Kidney glomerular epithelial cell (primary cell): ENCODE measurements at places on chromosomes 3 and 15.

DNA sequence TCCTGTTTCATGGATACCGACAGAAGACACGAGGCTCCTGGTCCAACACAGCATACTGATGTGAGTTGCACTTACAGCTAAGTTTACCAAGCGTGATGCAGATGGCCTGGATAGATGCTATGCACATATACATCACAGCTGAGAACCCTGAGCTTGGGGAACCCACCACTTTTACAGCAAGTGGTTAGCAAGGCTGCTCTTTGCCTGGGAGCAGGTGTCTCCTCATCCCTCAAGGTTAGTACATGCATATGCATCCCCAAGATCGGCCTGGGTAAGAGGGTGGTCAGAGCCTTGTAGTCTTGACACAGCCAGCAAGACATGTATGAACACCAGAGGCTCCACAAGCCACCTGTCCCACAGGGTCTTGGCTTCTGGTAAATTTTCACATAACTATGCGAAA, 28.3 kb downstream of the LRRC2 start:
- DNase-seq: no peak

GRCh38 chr3:153173758-153174516, 11.9 kb downstream of the RAP2B start:
- DNase-seq: no peak

DNA sequence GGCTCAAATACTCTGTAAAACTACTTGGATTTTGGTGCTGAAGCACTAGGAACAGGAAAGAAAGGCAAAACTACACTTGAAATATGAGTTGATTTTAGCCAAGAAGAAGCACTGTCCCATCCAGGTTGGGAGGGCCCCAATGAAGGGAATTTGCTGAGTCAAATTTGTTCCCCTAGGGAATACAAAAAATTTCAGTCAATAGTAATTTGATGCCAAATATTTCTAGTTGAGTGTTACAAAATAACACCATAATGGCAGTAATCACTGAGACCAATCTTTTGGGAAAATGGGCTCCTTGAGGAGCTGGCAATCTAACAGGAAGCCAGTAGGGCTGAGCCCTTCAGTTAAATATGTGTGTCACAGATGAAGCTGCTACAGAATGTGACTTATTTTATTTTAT, 896.9 kb downstream of the DIPK2A start:
- DNase-seq: no peak

DNA sequence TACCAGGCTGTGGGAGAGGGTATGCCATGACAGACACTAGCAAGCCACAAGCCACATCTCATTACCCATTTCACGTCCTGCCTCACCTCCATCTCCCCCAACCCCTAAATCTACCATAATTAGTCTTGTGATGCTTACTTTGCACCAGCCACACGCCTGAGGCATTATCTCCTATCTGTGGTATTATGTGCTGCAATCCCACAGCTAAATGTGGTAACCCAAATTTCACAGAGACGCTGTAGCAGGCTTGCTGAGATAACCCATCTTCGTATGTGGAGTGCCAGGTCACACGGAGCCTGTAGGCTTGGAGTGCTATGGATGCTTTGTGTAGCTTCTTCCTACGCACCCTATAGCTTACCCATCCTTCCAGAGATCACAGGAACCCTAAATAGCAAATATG, 256.7 kb upstream of the KCNH8 start:
- no peak for DNase-seq
